ENCODE measurements at places on chromosomes 6 and 20. TPM values are rescaled to one million over a fixed set of nuclear protein-coding genes. Genes with fewer than 3 reads are reported as not detected.
A peak's percentile ranks its signal among the peaks of the same experiment; 100 is the strongest.

The BMP7 gene
- total RNA-seq = 4.4 TPM

The ANGPT4 gene
- not detected for total RNA-seq

DNA sequence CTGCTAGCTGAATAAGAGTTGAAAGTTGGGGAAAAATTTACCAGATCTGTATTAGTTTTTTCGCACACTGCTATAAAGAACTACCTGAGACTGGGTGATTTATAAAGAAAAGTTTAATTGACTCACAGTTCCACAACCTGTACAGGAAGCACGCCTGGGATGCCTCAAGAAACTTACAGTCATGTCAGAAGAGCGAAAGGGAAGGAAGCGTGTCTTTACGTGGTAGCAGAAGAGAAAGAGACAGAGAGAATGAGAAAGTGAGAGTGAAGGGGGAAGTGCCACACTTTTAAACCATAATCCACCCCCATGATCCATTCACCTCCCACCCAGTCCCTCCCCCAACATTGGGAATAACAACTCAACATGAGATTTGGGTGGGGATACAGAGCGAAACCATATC lies 79.6 kb downstream of the KHDC1L start:
- DNase-seq = no peak
- H3K4me3 ChIP-seq = no peak overlapping the region
- H3K36me3 ChIP-seq = no peaks in the 10 kb centered on the region
- no peaks in the 10 kb centered on the region for H3K4me1 ChIP-seq
- H3K27me3 ChIP-seq = no peaks in the 10 kb centered on the region
- H3K27ac ChIP-seq = no peak overlapping the region

- H3K36me3 ChIP-seq = no peaks in the 10 kb centered on the region
- H3K27me3 ChIP-seq = no peaks in the 10 kb centered on the region
- H3K4me1 ChIP-seq = peaks cover 5% of the 10 kb centered on the region
- H3K27ac ChIP-seq = no peak overlapping the region
- no peak for DNase-seq
- no peak overlapping the region for H3K4me3 ChIP-seq
Measured at GRCh38 chr6:151096255-151096612, 143.5 kb upstream of the AKAP12 start.

The SIRPD gene
- not detected for total RNA-seq

GRCh38 chr6:168956141-168956838 lies 297.4 kb downstream of the THBS2 start:
- no peak for DNase-seq
- H3K4me1 ChIP-seq = peaks cover 17% of the 10 kb centered on the region
- H3K27ac ChIP-seq = peak overlapping the region; percentile 40
- no peak overlapping the region for H3K4me3 ChIP-seq

DNA sequence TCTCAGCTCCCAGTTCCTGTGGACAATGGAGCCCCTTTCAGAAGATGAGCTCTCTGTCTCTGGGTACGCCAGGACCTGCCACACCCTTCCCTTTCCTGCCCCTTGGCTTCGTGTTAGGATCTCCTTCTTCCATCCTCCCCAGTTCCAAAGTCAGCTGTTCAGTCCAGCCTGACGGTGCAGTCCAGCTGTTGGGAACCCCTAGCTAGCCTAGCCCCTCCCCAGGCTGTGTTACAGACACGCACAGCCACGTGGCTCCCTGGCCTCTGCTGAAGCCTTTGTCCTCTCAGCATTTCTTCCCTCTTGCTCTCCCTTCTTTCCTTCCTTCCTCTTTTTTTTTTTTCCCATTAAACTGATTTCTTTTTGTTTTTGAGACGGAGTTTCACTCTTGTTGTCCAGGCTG lies 12.4 kb upstream of the TFAP2C start:
- no peak overlapping the region for H3K4me3 ChIP-seq
- no peaks in the 10 kb centered on the region for H3K36me3 ChIP-seq

GRCh38 chr6:43725643-43726580 lies 38.3 kb upstream of the MRPS18A start:
- DNase-seq = peak; percentile 45
- H3K27ac ChIP-seq = no peak overlapping the region
- no peaks in the 10 kb centered on the region for H3K27me3 ChIP-seq
- H3K4me3 ChIP-seq = no peak overlapping the region

DNA sequence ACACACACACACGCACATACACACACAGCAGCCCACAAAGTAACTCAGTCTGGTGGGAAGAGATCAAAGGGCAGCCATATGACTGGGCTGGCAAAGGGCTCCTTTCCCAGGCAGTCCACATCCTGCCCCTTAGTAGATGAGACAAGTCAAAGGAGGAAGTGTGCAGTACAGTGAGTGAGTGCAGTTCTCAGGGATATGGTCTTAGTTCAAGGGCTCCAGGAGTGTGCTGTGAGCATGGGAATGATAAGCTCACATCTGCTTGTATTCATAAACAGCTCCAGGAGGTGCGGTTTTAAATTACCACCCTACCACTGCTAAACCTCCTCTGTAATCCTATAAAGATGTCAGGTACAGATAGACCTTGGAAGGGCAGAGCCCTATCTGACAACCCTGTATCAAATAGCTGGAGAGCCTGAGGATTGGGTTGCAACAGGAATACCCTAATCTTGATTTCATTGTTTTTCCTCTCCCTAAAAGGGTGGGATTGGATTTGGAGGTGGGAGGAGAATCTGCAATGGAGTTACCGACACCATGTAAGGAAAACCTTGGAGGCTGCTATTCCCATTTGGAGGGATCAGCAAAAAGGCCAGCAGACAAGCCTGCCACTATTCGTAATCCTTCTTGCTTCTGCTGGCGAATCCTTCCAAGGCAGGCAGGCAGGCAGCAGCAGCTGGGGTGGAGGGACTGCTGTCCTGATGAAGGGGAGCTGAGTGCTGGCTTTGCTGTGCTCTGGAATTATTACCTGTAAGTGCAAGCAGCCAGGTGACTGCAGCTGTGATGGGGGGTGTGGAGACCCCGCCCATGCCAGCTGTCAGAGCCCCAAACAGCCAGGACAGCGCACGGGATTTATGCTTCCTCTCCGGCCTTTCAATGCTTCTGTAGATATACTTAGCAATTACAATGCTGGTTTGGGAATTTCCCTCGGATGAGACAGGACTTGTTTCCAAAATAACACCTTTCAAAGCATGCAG lies 342.7 kb downstream of the PRL start:
- no peak for DNase-seq
- no peaks in the 10 kb centered on the region for H3K36me3 ChIP-seq
- H3K4me3 ChIP-seq = no peak overlapping the region
- H3K27ac ChIP-seq = peak overlapping the region; percentile 82
- no peaks in the 10 kb centered on the region for H3K27me3 ChIP-seq
- H3K4me1 ChIP-seq = no peaks in the 10 kb centered on the region

Data from sigmoid colon (tissue), 7 donors.